ENCODE measurements at places on chromosomes 7 and 10.

DNA sequence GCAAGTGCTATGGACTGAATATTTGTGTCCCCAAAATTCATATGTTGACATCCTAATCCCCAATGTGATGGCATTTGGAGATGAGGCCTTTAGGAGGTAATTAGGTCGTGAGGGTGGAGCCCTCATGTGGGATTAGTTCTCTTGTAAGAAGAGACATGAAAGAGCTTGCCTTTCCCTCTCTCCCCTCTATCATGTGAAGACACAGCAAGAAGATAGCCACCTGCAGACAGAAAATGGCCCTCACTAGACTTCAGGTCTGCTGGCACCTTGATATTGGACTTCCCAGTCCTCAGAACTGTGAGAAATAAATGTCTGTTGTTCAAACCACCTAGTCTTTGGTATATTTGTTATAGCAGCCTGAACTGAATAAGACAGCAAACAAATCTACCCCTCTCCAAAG lies 75.1 kb upstream of the TBX20 start:
- DNase-seq: no peak

- DNase-seq: no peak
Measured at GRCh38 chr10:91091780-91092179, 128.7 kb upstream of the PCGF5 start.

DNA sequence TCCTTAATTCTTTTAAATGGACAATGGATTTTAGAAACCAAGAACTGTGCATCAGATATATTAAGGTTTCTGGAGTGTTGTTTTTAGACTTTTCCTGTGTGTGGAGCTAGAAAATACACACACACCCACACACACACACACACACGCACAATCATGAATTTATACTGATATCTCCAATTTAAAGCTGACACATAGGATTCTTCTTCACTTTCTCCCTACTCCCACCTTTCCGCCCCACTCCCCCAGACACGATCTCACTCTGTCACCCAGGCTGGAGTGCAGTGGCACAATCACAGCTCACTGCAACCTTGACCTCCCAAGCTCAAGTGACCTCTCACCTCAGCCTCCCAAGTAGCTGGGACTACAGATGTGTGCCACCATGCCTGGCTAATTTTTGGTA lies 100.3 kb downstream of the EPC1 start:
- DNase-seq: no peak

DNA sequence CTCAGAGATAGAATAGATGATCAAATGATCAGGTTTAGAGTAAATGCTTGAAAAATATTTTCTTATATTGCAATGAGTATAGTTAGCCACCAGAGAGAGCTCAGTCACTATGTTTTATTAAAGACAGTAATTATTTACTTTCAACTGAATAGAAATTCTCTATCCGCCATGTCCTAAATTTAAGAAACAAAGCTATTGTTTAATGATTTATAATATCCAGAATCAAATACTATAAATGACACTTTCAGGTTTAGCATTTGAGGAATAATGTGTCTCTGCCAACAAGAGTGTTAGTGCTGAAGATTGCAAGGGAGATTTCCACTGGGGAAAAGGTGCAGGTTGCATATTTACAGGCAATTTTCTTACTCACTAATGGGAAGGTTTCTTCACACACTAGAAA lies 184.7 kb downstream of the DGKB start:
- DNase-seq: no peak

DNA sequence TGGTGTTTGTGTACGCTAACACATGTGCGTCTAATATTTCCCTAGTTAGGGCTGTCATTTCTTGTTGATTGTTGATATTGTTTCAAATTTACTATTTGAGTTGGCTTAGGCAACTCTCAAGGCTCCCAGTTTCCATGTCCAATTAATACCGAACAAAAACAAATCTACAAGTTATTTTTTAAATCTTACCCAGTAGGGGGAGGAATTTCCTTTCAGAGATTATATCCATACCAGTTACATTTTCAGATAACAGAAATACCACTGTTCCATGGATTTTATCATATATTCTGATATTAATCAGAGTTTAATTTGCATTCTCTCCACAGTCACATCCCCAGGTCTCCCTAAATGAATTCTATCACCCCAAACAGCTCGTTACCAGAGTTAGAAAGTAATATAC lies 7.2 kb upstream of the AKR1B10 start:
- no peak for DNase-seq

- DNase-seq: no peak
Measured at GRCh38 chr10:125700355-125700911, 17.5 kb upstream of the TEX36 start.

DNA sequence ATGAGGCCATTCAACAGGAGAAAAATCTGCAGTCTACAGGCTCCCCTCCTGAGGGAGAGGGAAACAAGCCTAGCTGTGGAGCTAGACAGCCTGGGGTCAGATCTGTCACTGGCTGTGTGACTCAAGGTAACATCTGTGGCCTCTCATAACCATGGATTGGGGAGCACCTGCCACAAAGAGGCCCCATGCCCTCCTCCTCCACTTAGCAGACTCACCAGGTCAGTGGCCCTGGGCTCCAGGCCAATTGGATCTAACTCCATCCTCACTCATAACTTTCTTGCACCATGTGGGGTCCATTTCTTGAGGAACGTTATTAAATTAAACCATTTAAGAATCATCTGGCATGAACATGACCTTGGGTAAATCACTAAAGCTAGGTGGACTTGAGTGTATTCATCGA lies 1.8 kb downstream of the GDF10 start:
- no peak for DNase-seq

DNA sequence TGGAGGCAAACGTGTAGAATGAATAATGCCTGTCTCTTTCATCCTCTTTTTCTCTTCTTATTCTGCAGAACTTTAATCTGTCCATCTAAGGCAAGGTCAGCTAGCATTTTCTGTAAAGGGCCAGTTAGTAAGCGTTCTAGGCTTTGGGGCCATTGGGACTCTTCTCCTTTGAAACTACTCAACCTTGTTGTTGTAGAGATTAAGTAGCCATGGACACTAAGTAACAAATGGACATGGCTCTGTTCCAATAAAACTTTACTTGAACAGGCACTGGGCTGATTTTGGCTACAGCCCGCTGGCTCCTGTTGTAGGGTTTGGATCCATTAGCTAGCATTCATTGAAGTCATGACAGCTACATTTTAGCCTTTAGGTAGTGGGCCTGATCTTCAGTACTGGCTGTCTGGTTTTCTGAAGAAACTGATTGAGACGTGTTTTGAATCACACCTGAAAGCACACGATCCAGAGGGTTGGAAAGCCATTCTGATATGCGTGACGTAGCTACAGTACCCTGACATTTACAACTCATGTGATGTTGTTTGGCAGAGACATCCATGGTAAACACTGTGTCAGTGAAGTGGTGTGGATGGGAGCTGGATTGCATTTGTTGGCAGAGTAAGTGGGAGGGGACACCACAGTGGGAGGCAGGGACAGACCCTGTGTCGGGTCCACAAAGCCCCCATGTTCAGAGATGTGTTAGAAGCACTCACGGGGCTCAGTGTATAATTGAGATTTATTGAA lies 92.5 kb downstream of the MTPN start:
- no peak for DNase-seq

DNA sequence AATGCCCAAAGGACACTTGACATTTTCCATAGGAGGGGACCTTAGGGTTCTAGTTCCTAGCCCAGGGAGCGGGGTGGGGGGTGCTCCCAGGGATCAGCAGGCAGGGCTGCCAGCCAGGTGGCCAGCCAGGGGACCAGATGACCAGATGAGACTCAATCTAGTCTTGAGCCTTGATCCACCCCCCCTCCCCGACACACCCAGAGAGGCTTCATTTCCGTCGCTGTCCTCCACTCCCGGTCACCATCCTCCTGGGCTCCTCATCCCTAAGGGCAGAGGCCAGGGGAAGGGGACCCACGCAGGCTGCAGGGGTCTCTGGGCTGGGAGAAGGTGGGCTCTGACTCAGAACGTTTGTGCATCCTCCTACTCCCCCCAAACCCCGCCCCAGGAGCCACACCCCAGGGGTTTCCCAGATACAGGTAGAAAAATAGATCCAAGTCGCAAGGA lies 1.0 kb downstream of the STX1A start:
- no peak for DNase-seq

DNA sequence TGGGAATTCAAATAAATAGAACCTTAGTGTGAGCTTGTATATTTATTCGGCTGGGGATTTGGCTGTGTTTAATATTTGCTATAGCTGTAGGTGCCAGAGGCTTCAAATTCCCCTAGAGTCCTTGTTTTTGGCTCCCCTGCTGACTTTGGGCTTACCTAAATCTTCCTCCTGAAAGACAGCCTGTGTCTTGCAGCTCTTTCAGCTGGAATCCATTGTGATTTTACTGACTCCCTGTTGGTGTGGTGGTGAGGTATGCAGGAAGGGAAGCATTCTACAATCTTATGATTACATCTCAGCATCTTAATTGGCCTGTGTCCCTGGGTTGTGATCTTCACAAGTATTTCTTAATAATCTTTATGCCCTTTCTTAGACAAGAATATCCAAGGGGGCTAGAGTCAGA lies 25.9 kb downstream of the FOXI2 start:
- no peak for DNase-seq

- DNase-seq: no peak
Measured at GRCh38 chr10:17179002-17179401, 22.5 kb downstream of the TRDMT1 start.

- DNase-seq: no peak
Measured at GRCh38 chr7:25287291-25287690, 59.0 kb upstream of the NPVF start.

DNA sequence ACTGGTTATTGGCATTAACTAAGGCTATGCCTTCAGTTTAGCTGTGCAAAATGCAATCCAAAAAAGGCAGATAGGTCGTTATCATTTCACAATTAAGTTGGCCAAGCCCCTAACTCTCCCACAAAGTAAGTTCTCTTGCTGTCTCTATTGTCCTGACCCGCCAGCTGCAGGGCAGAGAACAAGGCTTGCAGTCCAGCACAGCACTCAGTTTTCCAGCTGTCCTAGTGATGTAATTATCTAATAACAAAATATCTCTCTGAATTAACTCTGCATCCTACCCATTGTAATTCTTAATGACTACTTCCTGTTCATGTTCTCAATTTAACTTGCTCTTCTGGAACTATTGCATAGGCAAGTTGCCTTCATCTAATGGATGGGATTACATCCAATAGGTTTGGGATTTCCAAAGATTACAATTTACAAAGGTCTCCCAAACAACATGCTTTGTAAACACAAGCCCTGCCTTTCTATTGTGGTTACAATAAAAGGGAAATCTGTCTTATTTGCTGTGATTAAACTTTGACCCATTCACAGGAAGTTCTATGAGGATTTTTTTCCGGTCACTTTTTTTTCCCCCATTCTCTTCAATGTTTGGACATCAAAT lies 55.2 kb downstream of the CDK6 start:
- DNase-seq: no peak

GRCh38 chr10:96267234-96267705 lies 4.1 kb downstream of the BLNK start:
- no peak for DNase-seq

- peak; percentile 2 for DNase-seq
Measured at GRCh38 chr10:114239117-114239993, at the start of gene VWA2. Gene VWA2 (plus strand): TSS chr10:114239254. CDS start chr10:114248714, 9,460 bp downstream.

DNA sequence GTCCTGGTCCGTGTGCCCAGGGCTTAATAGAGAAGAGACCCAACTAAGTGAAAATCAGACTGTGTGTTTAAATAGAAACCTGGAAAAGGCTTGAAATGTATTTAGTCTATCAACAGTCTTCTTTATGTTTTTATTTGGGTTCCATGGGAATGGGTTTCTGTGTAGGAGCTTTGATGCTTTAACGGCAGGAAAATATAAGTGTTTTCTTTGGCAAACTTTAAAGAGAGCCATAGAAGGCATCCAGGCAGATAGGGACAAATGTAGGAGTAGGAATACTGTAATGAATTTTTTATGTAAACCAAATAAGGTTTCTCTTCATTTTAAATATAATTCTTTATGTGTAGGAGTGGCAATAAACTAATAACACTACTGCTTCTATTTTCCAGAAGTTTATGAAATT lies 989.0 kb downstream of the GATA3 start:
- DNase-seq: no peak

GRCh38 chr7:151048911-151049463 lies 656 bp downstream of the ASIC3 start:
- no peak for DNase-seq

DNA sequence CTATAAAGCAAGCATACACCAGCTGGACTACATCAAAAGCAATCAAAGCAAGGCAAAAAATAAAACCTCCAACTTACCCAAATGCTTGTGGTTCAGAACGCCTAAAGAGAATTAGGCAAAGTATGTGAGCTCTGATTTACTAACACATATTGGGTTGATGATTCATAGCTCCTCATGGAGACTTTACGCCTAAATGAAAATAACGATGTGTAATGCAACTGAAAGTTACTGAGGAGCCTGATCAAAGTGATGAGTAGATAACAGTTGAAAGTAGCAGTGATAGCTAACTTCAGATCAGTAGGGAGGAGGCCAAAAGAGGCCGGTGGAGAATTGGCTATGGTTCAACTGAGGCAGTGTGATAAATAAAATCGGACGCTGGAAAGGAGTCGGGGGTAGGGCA lies 85.0 kb downstream of the MPP7 start:
- no peak for DNase-seq

DNA sequence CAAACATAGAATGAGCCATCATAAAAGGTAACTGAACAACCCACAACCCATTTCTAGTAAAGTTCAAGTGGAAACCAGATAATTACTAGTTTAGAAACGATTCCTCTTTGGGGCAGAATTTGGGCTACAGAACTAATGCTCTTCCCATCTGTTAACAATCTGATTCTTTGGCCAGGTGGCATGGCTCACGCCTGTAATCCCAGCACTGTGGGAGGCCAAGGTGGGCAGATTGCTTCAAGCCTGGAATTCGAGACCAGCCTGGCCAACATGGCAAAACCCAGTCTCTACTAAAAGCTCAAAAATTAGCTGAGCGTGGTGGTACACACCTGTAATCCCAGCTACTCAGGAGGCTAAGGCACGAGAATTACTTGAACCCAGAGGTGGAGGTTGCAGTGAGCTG lies 18.5 kb downstream of the CYP51A1 start:
- no peak for DNase-seq

GRCh38 chr10:69224862-69225657 lies 4.9 kb downstream of the HKDC1 start:
- no peak for DNase-seq

DNA sequence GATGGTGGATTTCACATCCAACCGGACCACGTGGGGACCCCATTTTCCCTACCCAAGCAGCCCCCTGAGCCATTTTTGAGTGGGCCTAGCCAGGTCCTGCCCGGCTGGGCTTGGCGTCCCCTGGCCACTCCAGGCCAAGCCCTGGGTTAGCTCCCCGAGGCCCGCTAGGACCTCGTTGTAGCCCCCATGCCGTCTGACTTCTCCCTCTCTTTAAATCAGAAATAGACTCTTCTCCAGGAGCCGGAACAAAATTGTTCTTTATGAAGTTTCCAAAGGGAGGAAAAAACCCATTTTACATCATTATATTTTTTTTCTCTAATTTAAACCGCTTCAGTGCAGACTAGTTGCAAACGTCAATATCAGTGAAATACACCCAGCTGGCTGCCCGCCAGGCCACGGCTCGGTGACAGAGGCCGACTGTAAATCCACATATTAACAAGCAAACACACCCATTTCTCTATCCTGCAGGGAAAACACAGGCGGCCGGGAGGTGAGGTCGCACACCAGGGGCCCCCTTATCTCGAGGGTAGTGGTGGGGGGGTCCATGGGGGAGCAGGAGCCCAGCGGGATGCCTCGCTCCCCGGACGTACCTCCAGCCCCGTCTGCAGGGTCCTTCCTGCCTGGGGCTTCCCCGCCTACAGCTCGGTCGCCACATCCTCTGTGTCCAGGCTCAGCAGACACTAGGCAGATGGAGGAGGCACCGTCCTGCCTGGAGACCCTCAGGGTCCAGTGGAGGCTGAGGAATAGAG lies 72.7 kb downstream of the ELFN1 start:
- DNase-seq: no peak

Data from stimulated activated CD4-positive, alpha-beta T cell treated with anti-CD3 and anti-CD28 coated beads, Interleukin-15, amount 100 ng/mL, for 1 hour (primary cell).